Umbilical cord (tissue), 2 donors: ENCODE measurements at places on chromosomes 3 and 15. TPM values are rescaled to one million over a fixed set of nuclear protein-coding genes. Genes with fewer than 3 reads are reported as not detected.

DNA sequence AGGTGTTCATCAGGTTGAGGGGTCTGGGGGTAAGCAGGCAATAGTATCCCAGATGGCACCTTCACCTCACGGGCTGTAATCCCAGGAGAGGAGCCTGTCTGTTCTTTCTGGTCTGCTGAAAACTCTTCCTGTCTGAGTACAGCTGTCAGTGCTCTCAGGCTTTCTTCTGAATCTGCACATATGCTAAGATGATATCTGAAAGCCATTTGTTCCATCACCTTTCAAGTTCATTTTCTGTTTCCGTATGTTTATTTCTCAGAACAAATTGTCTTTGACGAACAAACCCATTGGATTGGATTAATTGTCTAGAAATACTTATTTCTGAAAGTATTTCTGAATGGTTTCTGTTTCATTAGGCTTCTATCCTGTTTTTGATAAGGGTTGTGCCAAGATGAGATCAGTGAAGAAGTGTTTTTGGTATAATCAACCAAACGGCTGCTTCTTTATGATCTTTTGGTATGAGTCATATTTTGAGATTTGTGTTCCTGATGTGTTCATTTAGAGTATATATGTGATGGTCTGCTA is 13.3 kb downstream of the ZNF592 start:
- DNase-seq = peak; percentile 14

GRCh38 chr15:78035321-78035751 is 42.2 kb downstream of the TBC1D2B start:
- DNase-seq = no peak

DNA sequence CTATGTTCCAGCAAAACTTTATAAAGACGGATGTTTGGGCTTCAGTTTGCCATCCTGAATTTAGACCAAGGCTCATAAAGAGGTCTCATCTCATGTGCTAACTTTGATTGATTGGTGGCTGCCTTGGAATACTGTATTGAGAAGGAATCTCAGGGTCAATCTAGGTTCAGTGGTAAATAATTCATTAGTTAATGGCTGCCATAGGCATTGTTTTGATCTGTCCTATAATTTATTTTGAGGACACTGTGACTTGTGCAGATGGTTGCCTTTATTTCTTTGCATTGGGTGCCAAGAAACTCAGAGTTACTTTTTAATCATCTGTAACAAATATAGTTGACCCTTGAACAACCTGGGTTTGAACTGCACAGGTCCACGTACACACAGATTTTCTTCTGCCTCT is 159.8 kb downstream of the B3GALNT1 start:
- no peak for DNase-seq

GRCh38 chr3:16543242-16543864 is 29.9 kb upstream of the RFTN1 start:
- DNase-seq = no peak

- DNase-seq = peak; percentile 51
Observed at GRCh38 chr15:39596358-39597051, 15.6 kb downstream of the THBS1 start.

DNA sequence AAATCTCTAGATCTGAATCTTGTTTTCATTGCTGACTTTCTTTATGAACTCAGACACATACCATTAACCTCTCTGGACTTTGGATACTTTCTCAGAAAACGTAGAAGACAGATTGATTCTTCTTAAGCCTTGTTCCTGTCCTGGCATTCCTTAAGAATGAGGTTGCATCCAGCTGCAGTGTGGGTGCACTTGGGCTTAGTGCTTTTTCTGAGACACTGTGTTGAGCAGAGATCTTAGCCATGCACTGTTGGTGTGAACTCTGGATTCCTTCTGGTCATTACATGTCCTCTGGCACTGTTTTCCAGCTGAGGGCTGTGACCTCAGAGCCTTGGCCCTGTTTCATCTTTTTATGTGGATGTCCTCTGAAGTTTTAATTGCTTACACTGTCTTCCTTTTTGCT is 428.3 kb downstream of the CNTN4 start:
- peak; percentile 76 for DNase-seq

ELL3 gene
- 0.24 TPM for total RNA-seq

GRCh38 chr3:33439546-33440327 is 468 bp downstream of the UBP1 start:
- DNase-seq = peak; percentile 57

DNA sequence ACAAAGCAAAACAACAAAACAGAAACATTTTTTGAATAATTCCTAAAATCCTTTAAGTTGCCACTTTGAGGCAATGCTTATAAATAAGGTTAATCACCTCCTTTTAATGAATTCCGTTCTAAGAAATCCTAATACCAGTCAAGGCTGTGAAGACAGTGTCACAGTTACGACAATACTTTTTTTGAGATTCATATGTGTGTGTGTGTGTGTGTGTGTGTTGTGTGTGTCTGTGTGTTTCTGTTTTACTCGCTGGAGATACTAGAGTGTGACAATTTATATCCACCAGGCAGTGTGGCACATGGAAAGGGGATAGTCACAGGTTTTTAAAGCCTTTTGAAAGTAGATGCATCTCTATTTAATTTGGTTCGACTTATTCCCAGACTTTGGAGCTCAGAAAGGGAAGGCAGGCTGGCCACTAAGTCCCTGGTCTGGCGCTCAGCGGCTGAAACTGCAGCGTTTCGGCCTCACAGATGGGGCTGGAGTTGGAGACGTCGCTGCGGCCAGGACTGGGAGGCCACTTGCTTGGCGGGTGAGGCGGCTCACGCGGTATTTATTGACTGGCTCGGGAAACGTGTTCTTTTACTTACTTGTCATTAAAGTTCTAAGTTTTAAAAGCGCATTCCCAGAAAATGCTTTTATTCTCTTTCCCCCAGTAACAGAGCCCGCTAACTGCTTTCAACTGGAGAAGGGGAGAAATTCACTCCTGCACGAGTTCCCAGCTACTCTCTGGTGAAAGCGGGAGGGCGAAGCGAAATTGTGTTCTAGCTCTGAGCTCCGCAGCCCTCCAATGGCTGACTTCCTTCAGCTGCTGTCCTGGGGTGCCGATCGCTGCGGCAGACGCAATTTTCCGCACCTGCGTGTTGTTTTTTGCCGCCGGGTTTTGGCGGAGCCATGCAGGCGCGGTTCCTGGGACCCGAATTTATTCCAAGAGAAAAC is 13.7 kb downstream of the ZIC1 start:
- DNase-seq = no peak

RLBP1 gene
- not detected for total RNA-seq

DNA sequence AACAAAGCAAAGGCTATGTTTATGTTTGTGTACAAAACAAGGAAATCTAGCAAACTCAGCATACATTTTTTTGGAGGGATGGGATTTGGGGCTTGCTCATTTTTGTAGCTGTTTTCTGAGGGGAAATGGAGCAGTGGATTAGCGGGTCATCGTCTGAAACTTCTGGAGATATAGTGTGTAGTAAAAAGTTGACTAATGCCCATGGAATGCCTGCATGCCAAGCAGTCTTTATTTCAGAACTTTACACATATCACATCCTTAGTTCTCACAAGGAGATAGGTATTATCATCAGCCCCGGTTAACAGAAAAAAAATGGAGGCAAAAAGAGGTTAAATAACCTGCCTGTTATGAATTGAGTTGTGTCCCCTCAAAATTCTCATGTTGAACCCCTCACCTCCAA is 47.1 kb downstream of the ATP13A4 start:
- peak; percentile 25 for DNase-seq

GRCh38 chr3:128279601-128279880 is 126.3 kb downstream of the EEFSEC start:
- DNase-seq = no peak
